ENCODE measurements at places on chromosomes 2 and 18.

- DNase-seq, result no peak
Measured at GRCh38 chr2:17104454-17104853, 413.8 kb downstream of the RAD51AP2 start.

DNA sequence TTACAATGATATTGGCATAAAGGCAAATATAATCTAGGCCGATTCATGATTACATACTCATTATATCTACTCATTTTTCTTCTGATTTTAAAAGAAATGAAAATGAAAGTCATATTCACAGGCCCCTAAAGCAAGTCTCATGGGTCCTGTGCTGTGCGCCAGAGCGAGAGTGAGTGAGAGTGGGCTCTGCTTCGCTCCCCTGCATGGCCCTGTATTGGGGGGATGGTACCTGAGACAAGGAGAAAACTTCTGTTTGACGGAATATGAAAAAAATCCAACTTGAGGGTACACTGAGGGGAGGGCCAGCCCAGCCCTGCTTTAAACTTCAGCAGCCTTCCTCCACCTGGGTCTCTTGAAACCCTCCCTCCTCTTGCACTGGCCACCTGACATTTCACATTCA lies 81.4 kb upstream of the RGPD5 start:
- no peak for DNase-seq

DNA sequence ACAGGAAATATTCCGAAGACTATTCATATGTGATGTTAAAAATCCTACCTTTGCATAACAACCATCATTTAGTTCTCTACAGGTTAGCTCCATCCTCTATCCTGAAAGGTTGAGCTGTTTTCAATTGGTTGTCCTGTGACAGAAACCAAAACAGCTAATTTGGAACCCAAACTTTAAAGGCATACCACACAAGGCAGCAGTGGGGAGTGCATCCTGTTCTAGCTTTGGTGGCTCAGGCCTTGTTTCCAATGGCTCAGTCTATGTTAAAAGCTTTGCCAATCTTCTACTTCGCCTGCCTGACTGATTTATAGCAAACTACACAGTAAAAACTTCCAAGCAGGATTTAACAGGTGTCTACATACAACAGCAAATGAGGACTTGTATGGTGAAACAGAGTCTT lies 3.2 kb downstream of the CD226 start:
- DNase-seq, result no peak

DNA sequence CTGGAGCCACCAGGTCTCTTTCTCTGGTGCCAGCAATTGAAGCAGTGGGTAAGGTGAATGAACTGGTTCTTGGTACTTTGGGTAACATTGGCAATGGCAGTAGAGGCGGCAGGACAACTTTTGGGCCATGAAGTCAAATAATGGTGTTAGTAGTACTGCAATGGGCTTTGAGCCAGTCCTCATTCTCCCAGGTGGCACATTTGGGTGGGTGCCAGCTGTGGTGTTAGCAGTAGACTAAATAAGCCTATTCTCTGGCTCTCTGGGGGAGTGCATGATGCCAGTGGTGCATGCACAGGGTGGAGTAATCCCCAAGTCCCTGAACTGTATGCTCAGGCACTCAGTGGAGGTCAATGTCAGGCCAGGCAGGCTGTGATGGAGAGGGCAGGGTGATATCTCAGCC lies 120.2 kb upstream of the LRRTM4 start:
- DNase-seq, result no peak

DNA sequence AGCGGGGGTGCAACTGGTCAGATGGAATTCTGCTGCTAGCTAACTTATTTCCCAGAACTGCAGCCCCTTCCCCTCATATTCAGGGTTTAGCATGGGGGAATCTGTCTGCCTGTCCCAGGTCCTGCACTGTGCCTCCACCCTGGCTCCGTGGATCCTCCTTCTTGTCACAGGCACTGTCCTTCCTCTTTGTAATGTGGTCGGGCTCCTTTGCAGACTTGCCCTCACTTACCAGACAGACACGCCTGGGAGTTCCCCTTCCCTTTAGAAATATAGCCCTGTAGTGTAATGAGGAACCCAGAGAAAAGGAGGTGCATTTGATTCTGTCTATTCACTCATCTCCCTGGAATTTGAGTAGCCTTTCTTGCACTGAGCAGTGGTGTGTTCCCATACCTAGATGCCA lies 108.7 kb downstream of the TRIM43 start:
- DNase-seq, result peak; percentile 15

DNA sequence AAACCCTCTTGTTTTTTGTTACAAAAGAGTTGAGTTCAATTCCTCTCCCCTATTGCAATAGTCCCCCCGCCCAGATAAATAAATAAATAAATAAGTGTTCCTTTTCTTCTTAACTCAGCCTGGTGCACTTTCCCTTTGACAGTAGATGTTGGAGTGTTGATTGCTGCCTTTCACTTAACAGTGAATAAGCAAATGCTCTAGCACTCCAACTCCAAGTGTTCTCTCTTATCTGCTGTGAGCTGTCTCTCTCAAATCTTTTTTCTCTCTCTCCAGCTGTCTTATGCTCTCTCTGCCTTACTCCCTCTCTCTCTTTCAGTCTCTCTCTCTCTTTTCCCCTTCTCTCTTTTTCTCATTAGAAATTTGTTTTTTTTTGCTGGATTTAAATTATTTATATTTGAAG lies 216.7 kb downstream of the TMX3 start:
- peak; percentile 64 for DNase-seq

GRCh38 chr18:13581496-13582177 lies 144.7 kb downstream of the FAM210A start:
- DNase-seq, result no peak

GRCh38 chr18:1455605-1456004 lies 550.9 kb downstream of the ADCYAP1 start:
- no peak for DNase-seq

DNA sequence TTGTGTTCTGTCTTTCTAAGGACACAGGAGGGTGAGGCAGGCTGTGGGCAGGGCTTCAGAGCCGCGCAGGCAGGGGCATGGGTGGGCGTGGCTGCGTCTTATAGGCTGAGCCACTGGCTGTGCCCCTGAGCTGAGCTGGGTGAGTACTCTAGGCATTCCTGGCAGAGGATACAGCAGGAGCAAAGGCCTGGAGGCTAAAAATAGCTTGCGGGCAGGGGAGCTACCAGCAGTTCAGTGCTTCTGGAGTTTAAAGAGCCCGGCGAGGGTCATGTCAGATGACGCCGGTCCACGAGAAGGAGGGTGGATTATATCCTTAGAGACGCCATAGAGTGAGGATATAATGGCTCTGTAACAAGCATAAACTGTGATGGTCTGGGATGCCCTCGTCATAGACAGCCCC lies 31.5 kb upstream of the PDIA6 start:
- no peak for DNase-seq

DNA sequence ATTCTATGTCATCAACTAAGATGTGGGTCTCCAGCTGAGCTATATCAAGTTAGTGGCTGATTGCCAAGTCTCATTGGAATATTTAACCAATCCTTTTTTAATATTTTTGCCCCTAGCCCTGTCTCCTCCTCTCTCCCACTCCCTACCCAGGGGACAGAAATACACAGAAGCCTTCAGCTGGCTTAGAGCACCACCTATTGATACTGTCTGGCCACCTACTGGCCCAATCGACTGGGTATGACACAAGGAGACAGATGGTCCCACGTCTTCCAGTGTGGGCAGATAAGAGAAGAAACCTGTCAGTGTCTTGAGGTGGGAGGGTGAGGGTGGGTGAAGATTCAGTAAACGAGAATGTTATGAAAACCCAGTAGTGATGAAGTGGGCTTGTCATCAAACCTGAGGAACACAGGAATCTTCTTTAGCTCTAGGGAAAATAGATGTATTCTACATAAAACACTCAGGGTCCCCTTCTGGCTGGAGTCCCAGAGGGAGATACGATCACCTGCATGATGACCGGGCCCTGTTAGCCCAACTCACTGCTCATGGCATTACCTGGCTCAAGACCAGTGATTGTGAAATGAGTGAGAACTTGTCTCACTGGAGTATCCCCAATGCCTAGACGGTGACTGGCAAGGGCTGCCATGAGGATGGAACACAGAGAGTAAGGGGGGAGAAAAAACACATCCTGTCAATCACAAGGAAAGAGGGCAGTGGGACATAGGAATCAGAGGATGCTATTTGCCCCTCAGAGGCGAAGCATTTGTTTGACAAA lies 26.7 kb downstream of the POLR1A start:
- DNase-seq, result peak; percentile 23

- no peak for DNase-seq
Measured at GRCh38 chr2:33766175-33766574, 167.1 kb upstream of the FAM98A start.

DNA sequence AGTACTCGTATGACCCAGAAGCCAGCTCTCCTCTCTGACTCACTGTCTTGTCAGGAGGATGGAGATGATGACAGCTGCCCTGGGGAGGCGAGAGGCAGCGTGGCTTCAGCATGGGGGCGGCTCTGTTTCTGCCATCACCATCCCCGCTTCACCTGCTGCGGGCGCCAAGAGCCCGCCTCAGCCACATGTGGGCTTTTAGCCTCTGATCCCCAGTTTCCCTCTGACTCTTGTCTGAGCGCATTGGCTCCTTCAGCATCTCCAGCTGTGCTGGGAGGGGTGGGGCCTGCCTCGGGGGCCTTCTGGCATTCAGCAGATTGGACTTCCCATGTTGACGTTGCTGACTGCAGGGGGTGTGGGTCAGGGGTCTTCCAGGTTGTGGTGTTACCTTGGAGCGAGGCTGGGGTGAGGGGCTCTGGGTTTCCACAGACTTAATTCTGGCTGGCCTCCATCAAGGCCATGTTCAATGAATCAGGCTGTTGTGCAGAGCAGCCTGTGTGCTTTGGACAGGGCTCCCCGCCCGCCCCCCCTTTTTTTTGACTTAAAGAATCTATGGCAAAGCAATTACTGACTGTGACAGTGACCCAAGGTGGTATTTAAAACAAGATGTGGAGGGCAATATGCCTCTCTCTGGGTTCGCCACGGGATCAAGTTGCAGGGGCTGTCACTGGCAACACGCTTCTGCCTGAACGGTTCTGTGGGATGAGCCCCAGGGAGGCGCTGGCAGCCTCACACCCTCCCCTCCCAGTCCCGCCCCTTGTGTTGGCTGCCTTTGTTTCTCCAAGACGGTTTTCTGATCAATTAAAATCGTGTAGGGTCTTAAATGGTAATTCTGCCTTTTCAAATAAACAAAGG lies 228.3 kb downstream of the LDLRAD4 start:
- DNase-seq, result no peak

DNA sequence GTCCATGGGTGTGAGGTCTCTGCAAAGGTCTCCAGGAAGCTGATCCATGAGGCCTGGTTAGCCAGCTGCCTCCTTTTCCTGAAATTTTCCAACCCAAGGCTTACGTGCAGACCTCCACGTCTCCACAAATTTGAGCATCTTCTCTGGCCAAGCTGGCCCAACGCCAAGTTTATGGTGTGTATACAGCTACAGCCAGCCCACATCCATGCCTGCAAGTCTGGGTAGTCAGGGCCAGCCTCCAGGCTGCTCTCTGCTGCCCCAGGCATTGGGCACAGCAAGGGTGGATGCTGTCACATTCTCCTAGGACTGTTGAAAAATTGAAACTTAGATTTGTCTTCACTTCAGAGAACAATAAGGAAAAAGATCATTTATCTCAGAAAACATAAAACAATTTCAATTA lies 525.5 kb upstream of the CHAC2 start:
- no peak for DNase-seq

DNA sequence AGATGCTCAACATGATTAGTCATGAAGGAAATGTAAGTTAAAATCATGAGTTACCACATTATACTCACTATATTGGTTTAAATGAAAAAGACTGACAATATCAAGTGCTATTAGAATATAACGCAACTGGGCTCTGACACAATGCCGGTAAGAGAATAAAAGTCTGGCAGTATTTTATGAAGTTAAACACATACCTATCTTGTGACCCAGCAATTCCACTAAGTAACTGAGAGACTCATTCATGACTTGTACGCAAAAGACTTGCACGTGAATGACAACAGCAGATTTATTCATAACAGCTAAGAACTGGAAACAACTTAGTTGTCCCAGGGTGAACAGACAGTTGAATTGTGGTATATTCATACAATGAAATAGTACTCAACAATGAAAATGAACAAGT lies 342.1 kb downstream of the SLC4A3 start:
- DNase-seq, result no peak

DNA sequence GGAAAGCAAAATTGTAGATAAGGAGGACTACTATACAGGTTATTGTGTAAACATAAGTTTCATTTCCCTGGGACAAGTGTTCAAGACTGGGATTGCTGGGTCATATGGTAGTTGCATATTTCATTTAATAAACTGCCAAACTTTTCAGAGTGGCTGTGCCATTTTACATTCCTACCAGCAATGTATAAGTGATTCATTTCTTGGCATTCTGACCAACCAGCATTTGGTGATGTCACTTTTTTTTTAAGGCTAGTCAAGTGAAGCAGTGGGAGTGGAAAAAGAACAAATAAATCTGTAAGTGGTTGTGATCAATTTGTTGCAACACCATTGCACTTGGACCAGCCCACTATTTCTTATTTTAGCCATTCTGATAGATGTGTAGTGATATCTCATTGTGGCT lies 5.2 kb upstream of the CHCHD5 start:
- peak; percentile 38 for DNase-seq

GRCh38 chr2:207167099-207167923 lies 1.6 kb upstream of the KLF7 start:
- peak; percentile 40 for DNase-seq

DNA sequence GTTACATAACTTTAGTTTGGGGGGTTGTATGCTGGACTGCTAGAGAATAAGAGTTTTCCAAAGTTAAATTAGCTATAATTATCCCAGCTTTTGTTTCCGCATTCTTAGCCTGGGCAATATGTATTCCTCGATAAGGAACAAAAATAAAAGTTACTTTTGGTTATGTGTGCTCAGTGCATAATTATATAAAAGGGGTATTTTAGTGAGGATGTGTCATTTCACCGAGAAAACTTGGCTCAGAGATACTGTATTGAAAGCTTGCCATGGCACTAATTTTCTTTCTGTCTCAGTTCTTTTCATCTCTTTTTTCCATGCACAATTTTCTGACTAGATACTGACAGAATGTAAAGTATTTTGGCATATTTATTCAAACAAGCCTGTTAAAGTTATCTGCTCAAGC lies 28.2 kb downstream of the ARHGAP15 start:
- no peak for DNase-seq

DNA sequence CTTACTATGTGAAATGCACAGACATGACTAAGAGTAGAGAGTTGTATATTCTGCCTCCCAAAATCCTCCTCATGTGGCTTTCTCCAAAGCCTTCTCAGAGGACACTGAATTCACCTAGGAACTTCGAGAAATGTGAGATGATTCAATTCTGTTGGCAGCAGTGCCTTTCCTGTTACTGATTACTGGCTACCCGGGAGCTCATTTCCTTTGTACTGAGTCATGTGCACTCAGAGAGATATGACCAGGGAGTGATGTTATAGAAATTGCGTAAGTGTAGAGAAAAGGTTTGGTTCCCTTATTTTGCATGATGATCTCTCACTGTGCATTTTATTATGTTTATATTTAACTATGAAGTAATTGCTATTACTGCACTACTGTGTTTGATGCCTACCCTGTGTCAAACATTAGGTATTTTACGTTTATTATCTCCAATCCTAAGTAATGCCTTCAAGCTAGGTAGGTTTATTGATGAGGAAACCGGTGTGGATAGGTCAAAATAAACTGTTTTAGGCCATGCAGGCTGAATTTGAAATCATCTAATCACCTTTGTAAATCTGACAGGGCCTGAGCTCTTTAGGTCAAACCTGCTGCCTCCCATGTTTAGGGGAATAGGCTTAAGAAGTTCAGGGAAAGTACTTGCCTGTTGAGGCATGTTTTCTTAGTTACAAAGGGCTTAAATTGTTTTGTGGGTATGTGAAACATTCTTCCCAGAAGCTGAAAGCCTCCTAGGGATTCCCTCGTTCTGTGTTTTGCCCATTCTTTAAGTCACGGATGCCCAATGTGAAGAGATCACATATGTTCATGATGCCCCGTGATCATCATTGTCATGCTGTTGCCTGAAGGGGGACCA lies 86.8 kb downstream of the FMNL2 start:
- DNase-seq, result peak; percentile 92
